Substantia nigra (tissue), 51 donors: ENCODE measurements at places on chromosomes 13 and 19.

DNA sequence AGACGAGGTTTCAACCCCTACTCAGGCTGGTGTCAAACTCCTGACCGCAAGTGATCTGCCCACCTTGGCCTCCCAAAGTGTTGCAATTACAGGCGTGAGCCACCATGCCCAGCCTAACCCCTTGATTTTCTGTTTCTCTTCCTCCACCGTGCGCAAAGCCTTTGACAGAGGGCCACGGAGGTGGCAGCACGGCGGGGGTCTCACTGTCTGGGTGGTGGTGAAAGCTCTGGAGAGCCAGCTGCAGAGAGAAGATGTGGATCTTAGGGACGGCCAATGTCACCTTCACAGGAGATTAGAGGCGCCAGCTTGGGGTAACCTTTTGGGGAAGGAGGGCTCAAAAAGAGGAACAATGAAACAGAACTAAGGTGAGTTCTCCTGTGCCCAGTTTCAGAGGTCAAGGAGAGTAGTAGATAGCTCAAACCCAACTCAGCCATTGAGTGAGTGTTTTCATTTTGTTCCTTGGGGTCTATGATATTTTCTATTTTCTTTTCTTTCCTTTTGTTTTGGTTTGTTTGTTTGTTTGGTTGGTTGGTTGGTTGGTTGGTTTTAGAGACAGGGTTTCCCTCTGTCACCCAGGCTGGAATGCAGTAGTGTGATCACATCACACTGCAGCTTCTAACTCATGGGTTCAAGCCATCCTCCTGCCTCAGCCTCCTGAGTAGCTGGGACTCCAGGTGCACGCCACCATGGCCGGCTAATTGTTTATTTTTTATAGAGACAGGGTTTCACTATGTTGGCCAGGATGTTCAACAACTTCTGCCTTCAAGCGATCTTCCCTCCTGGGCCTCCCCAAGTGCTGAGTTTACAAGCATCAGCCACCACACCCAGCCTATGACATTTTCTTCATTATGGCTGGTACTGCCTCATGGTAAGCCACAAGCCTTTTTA, 37.7 kb downstream of the GPR42 start:
- DNase-seq: no peak

GRCh38 chr19:3466635-3467034, 13.7 kb downstream of the SMIM24 start:
- DNase-seq: no peak

DNA sequence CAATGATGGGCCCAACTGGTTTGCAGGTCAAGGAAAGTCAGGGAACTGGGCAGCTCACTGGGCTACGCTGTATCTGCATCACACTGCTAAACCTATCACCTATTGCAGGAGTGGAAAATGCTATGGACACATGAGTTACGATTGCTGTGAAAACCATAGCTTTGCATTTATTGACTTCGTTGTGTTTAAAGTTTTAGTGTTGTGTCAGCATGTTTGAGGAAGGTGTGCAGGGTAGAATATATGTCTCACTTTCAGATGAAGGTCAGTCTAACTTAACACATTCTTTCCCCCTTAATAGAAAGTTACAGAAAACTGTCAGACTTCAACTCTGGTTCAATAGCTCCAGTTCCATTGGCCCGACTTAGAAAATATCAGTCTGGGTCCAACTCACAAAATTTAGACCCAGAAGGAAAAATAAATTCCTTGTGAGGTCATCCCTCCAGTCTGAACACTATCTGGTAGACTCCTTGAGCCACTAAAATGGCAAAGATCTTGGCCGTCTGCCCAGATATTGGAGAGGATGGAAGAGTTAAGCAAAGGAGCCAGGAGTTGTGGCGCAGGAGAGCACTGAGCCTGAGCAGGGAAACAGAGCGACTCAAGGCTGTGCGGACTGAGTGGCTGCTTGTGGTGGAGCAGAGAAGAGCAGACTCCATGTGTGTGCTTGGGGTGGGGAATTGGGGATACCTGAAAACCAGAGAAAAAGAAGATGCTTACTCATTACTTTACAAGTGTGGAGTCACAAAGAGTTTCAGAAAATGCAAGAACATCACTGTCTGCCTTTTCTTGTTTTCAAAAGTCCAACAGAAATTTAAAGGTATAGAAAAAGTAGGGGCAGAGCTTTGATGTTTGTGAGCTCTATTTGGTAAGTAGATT, 518.5 kb downstream of the FGF9 start:
- DNase-seq: no peak

- DNase-seq: no peak
Observed at GRCh38 chr19:42468273-42468796, 25.6 kb upstream of the CXCL17 start.

- no peak for DNase-seq
Observed at GRCh38 chr13:39364947-39365468, 238.0 kb downstream of the LHFPL6 start.

DNA sequence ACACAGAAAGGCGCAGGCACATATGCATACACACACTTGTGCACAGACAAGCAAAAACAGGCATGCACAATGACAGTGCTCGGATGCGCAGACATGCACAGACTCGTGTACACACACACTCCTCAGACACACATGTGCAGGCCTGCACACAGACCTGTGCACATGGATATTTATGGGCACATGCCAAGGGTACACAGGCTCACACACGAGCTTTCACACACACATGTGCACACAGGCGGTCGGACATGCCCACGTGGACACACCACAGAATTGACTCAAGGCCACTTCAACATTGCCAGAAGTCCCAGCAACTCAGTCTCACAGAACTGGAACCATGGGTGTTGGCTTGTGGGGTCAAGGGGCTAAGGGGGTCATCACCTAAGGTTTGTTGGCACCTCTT, 206.8 kb downstream of the URI1 start:
- DNase-seq: no peak

- DNase-seq: no peak
Observed at GRCh38 chr19:28535352-28535775, 677.6 kb downstream of the UQCRFS1 start.

GRCh38 chr19:42272989-42273406, 3.9 kb downstream of the CIC start:
- no peak for DNase-seq

DNA sequence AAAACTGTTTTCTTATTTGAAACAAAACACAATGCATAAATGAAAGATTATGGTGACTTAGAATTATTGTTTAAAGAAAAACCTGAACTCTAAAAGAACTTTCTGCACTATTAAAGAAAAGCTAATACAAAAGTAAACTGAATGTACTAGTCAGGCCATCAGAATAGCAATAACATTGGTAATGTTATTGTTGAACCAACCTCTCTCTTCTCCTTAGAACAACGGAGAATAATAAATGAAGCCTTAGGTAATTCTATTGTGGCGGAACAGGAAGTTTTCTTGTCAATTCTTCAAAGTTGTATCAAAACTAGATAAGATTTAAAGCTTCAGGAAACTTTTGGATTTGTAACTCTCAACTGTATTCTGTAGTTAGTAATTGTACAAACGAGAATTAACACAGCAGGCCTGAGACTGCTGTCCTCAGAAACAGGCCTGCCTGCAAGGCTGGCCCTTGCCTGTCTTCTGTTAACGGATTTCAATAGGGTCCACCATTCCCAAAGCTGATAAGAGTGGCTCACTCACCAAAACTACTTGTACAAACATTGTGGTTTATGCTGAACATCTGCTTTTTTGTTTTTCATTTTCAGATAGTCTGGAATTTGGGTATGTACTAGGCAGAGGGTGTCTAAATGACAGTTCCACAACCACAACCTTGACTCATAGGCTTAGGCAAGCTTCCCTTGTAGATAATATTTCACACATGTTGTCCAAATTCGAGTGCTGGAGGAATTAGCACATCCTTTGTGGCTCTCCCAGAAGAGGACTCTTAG, 825.8 kb downstream of the GPC5 start:
- DNase-seq: no peak

- DNase-seq: peak; percentile 86
Observed at GRCh38 chr19:35716801-35717664, 770 bp upstream of the KMT2B start.

DNA sequence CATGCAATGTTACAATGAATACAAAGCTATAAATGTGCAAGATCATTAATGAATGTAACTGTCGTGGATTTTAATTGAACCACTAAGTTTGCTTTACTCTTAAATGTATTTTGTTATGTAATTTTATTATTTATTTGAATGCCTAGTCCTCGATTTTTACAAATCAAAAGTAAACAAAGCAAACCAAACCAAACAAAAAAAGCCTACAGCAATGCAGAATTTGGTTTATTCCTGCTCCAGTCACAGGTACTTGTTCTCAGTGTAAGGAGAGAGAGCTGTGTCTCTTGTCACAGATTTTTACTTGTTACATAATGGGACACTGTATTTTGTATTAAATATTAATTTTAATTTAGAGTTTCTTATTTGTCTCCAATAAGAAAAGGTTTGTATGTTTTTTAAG, 584.3 kb upstream of the SLITRK6 start:
- no peak for DNase-seq

- DNase-seq: no peak
Observed at GRCh38 chr13:81197966-81198365, 857.0 kb upstream of the SPRY2 start.

DNA sequence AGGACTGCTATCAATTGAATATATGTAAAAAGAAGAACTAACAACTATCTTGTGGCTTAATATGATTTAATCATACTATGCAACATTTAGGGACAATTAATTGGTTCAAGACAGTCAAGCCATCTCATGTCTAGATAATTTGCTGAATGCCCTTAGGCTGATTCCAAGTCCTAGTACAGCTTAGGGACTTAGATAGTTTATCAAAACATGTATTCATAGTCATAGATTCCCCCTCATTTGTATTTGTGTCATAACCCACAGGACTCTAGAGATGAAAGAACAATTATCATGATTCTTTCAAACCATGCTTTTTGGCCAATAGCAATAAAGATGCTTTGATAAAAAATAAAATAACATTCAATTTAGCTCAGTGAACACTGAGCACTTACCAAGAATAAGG, 607.6 kb downstream of the SLITRK1 start:
- no peak for DNase-seq

GRCh38 chr13:20824762-20825476, 51.2 kb upstream of the EEF1AKMT1 start:
- no peak for DNase-seq

- DNase-seq: peak; percentile 37
Observed at GRCh38 chr19:17831419-17831888, 10.1 kb upstream of the INSL3 start.

GRCh38 chr13:98142380-98143156, at the start of gene FARP1:
Gene FARP1 (plus strand): TSS chr13:98143094. CDS start chr13:98213243, 70,149 bp downstream.
- DNase-seq: peak; percentile 16

- DNase-seq: peak; percentile 6
Observed at GRCh38 chr19:13181747-13182388, 31.7 kb downstream of the IER2 start.

DNA sequence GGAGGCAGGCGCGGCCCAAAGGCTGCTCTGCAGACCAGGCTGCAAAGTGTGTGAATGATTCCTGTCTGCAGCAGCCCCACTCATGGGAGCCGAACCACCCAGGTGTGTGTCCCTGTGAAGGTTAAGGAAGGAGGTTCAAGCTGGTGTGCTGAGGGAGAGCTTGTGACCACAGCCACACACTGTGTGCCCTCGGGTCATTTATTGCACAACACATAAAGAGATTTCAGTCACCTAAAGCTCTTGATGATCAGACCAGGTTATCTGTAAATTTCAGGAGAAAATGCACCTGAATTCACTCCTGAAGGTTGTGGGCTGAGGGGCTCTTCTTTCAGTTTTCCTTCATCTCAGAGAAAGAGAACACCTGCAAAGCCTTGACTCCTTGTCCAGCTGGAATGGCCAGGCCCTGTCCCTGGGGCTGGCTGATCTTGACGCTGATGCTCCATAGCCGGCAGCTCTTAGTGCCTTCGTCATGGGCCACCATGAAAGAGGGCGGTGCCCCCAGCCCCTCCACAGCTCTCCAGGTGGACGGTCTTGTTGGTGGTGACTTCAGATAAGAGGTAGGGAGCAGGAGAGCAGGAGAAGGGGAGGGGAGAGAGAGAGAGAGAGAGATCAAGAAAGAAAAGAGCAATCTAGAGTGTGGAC, 110.8 kb upstream of the C1QTNF9B start:
- DNase-seq: no peak

DNA sequence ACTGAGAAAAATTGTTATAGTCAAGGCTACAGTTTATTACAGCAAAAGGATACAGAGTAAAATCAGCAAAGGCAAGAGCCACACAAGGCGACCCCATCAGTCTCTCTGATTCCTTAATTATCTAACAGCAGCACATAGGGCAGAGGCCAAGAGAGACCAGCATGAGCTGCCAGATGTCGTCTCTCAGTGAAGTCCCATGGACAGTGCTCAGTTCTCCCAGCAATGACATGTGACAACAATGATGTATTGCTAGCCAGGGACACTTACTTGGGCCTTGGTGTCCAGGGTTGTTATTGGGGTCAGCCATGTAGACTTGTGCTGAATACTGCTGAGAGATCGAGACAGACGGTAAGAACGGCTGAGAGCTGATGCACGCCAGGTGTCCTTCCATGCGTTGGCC, 22.3 kb downstream of the ZSWIM9 start:
- DNase-seq: no peak

DNA sequence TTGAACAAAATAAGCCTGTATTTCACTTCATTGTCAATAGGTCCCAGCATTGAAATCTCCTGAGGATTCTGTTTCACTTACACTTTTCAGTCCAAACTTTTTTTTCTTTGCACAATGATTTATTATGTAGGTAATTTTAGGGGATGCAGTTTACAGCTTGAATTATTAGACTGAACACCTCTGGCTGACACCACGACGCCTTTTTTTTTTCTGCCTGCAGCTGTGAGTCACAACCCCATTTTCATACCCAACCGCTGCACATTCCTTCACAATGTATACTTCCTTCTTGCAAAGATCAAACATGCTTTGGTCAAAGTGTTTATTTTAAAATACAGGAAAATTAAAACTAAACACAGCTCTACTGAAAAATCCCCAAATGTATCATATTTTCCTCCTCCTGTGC, 11.4 kb downstream of the ZIC2 start:
- no peak for DNase-seq

DNA sequence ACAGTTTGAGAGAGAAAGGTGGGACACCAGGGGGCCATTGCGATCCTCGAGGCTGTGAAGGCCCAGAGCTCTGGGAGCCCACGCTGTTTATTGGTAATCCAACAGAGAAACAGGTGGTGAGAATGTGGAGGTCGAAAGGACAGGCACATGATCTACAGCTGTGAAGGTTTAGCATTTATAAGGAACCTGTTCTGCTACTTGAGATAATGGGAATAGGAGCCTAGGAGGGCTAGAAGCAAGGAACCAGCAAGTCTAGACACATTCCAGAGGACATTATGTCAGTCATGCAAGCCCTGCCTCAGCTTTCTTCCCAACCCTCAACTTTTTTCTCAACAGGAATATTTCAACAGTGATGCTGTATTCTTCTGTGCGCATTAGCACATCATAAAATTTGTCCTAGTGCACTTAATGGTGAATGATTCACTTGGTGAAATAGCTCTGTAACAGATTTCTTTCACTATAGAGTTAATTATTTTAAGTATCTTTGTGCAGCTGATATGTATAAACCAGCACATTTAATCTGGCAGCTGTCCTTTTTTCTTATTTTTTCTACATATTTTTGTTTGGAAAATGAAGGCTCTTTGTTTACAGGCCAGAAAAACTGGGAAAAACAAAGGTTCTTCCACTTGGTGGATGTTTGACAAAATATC, 25.4 kb downstream of the ZNF90 start:
- DNase-seq: no peak
